ENCODE measurements at places on chromosomes 12 and 14. TPM values are rescaled to one million over a fixed set of nuclear protein-coding genes. Genes with fewer than 3 reads are reported as not detected.
A peak's percentile ranks its signal among the peaks of the same experiment; 100 is the strongest.

Gene MANSC4
- total RNA-seq: not detected

Gene C14orf132
- 8.3 TPM for total RNA-seq

Gene CPSF6
- 167 TPM for total RNA-seq

Gene ORAI1
- total RNA-seq: 25.6 TPM

Gene COCH
- total RNA-seq: 87.6 TPM

Gene TAS2R8
- not detected for total RNA-seq

DNA sequence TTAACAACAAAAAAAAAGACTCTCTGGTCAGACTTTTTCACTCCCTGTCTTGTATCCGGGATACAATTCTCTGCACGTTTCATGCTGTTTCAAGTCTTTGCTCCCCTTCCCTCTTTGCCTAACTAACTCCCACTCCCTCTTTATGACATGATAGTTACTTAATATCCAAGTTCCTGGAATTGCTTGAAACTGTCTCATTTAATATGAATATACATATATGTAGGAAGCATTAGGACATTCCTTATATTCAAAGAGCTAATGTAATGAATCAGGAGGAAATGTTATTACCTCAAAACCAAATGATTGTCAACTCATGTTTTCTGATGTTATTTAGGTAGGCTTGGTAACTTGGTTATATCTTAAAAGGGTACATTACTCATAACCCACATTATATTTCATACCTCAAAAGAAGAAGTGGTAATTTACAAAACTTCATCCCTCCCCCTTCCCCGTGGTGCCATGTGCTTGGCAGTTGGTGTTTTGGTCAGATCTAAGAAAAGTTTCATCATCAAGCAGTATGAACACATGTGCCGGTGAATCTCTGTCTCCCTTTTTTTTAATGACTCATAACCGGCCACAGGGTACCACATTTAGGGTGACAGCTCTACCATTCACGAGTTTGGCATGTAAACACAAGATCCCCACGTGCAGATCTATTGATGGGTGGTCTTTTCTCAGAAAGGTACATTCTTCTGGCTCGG lies 56.5 kb downstream of the HCAR2 start:
- no peak for DNase-seq
- no peak overlapping the region for H3K27ac ChIP-seq
- no peaks in the 10 kb centered on the region for H3K27me3 ChIP-seq
- H3K4me3 ChIP-seq: no peak overlapping the region
- H3K36me3 ChIP-seq: no peaks in the 10 kb centered on the region

DNA sequence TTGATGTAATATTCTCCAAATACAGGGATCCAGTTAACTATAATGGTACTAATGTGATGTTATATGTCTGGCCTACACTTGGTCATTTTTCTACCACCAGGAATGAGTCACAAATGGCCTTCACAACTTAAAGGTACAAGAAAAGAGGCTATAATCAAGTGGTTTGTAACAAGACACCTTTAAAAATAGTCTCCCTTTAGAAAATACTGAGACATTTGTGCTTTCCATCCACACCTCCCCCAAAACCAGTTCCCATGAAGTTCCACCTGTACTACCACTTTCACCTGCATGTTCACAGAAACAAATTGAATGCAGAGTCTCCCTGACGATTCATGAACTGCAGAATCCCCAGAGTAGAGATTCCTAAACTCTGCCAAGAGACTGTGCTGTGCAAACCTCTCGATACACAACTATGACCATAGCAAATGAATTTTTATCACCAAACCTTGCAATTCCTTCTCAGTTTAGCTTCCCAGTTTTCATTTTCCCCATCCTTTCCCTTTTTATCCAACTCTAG lies 6.0 kb downstream of the BTG1 start:
- H3K4me1 ChIP-seq: peaks cover 69% of the 10 kb centered on the region
- DNase-seq: no peak
- peaks cover 33% of the 10 kb centered on the region for H3K36me3 ChIP-seq
- H3K4me3 ChIP-seq: peak overlapping the region; percentile 96
- H3K27ac ChIP-seq: no peak overlapping the region
- no peaks in the 10 kb centered on the region for H3K27me3 ChIP-seq

DNA sequence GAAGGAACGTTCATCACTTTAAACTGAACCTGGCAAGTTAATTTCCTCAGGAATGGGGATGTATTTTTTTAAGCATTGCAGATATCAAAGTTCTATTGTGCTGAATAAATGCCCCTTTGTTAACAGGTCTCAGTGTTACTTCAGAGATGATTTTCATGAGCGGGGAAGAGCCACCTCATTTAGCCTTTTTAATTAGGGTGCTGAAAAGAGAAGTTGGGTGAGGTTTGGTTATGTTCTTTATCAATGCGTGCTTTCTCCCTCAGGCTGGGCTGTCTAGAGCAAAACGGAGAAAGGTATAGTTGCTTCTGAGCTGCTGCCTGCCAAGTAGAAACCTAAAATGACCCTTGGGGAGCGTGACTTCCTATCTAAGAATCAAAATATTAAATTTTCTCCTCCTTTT lies 8.0 kb upstream of the HIP1R start:
- H3K4me3 ChIP-seq: no peak overlapping the region
- no peaks in the 10 kb centered on the region for H3K36me3 ChIP-seq
- DNase-seq: no peak
- H3K27ac ChIP-seq: no peak overlapping the region

- H3K27ac ChIP-seq: no peak overlapping the region
- H3K4me3 ChIP-seq: no peak overlapping the region
- H3K36me3 ChIP-seq: no peaks in the 10 kb centered on the region
- H3K27me3 ChIP-seq: no peaks in the 10 kb centered on the region
- no peaks in the 10 kb centered on the region for H3K4me1 ChIP-seq
- DNase-seq: no peak
These were observed 227.1 kb downstream of the NUBPL start for GRCh38 chr14:31788340-31788739.

DNA sequence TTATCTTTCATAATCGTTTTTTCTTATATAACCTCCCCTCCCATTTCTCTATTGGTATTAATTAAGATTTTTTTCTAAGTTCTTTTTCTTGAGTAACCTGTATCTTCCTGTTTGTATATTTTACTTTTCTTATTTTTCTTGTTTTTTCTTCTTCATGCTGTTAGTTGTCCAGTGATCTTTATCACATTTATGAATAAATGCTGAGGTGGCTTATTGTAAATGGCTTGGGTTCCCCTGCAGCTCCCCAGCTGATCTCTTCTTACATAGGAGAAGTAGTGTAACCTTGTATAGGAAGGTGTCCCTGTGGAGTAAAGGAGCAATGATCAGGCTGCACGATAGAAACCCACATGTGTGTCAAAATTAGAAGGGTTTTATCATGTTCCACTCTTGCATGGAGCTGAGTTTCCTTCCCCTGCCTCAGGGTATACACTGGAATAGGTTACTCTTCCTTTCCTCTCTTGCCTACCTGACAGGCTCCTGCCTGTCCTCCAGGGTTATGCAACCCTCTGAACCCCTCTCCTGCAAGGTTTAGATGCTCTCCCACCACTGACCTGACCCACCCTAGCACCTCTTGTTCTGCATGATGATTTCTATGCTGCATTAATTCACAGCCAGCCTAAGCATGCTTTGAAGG lies 334.8 kb upstream of the RGS6 start:
- H3K4me3 ChIP-seq: no peak overlapping the region
- H3K4me1 ChIP-seq: peaks cover 35% of the 10 kb centered on the region
- no peak overlapping the region for H3K27ac ChIP-seq
- no peak for DNase-seq
- H3K27me3 ChIP-seq: no peaks in the 10 kb centered on the region

GRCh38 chr12:52371716-52372115 lies 4.4 kb upstream of the KRT85 start:
- no peaks in the 10 kb centered on the region for H3K36me3 ChIP-seq
- H3K4me1 ChIP-seq: no peaks in the 10 kb centered on the region
- H3K27ac ChIP-seq: no peak overlapping the region
- no peak overlapping the region for H3K4me3 ChIP-seq
- no peak for DNase-seq

DNA sequence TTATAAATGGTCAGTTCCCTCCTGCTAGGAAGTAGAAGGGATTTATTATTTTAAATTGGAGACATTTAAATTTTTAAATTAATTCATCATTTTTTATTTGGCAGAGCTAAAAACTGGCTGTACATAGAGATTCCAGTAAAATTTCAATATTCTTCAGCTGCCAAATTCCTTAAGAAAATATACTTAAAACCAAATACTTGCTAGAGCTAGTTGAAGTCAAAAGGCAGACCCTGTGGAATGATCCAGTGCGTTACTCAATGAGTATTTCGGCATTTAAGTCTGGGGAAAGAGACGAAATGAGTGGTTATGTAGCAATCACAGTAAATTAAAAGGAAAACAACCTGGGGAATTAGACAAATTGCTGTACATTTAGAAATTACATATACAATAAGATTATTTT lies 1104.7 kb downstream of the SLC6A15 start:
- no peaks in the 10 kb centered on the region for H3K27me3 ChIP-seq
- H3K4me3 ChIP-seq: no peak overlapping the region
- no peaks in the 10 kb centered on the region for H3K4me1 ChIP-seq
- DNase-seq: no peak
- no peaks in the 10 kb centered on the region for H3K36me3 ChIP-seq

- H3K4me3 ChIP-seq: no peak overlapping the region
- no peaks in the 10 kb centered on the region for H3K4me1 ChIP-seq
- H3K27me3 ChIP-seq: no peaks in the 10 kb centered on the region
- no peak for DNase-seq
- no peak overlapping the region for H3K27ac ChIP-seq
- no peaks in the 10 kb centered on the region for H3K36me3 ChIP-seq
These were observed 89.3 kb upstream of the SLC38A4 start for GRCh38 chr12:46915082-46915481.

DNA sequence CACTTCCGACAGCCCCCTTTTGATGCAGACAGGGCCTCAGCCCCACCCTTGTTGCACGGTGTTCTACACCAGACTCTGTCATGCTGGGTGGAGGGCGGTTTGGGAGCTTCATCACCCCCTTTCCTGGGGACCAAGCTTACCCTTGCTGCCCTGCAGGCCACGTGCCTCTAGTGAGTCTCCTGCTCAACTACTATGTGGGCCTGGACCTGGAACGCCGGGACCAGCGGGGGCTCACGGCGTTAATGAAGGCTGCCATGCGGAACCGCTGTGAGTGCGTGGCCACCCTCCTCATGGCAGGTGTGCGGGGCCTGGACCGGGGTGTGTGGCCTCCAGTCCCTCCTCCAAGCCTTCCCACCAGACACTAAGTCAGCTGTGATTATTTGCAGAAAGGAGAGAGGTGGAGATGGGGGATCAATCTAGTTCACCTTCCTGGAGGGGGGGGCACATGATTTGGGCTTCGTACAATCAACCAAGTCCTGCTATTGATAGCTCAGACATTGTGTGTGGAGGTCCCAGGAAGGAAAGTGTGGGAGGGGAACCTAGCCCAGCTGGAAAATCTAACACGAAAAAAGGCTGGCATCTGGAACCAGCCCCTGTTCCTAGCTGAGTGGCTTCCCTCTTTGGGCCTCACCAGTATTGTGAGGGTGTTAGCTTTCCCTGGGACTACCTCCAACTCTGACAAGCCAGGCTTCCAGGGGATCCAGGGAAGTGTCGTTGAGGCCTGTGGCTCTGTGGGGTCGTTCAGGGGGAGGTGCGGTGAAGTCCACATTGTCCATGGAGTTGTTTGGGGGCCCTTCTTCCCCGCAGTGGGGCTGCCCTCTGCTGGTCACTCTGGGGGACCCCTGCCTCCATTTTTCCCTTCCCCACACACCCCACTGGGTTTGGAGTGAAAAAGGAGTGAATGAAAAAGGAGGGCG lies 1.6 kb downstream of the ANKRD33 start:
- no peak for DNase-seq
- no peaks in the 10 kb centered on the region for H3K27me3 ChIP-seq
- H3K27ac ChIP-seq: no peak overlapping the region
- no peak overlapping the region for H3K4me3 ChIP-seq
- no peaks in the 10 kb centered on the region for H3K4me1 ChIP-seq

GRCh38 chr12:5003025-5003666 lies 40.5 kb upstream of the KCNA5 start:
- H3K4me3 ChIP-seq: no peak overlapping the region
- peaks cover 17% of the 10 kb centered on the region for H3K27me3 ChIP-seq
- no peaks in the 10 kb centered on the region for H3K4me1 ChIP-seq
- H3K36me3 ChIP-seq: no peaks in the 10 kb centered on the region
- H3K27ac ChIP-seq: no peak overlapping the region

DNA sequence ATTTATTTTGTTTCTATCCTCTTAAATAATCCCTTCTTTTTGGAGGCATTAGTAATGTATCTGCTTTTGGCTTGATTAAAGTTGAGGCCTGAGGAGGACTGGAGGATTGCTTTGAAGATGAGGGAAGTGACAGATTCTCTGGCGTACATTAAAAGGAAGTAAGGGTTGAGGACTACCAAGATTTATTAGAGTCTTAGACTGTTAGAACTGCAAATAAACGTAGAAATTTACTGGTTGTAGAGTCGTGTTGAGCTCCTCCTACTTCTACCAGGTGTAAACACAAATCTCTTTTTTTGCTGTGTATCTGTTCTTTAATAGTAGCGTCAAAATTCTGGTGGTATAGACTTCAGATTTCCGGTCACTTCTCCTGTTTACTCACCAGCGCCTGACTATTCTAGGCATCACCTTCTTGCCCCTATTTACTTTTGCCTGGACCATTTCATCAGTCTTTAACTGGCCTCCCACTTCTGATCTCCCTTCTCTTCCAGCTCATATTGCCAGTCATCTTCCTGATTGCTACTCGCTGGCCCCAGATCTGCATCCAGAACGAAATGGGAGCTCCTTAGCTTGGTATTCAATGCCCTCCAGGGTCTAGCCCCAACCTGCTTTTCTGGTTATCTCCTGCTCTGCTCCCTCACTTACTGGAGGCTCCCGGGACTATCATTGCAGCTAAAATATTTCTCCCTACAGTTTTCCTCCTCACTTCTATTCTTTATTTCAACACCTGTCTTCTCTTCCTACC lies 8.4 kb upstream of the EID3 start:
- H3K4me1 ChIP-seq: peaks cover 25% of the 10 kb centered on the region
- no peak for DNase-seq
- H3K27ac ChIP-seq: no peak overlapping the region
- no peaks in the 10 kb centered on the region for H3K27me3 ChIP-seq
- H3K4me3 ChIP-seq: no peak overlapping the region
- peaks cover 69% of the 10 kb centered on the region for H3K36me3 ChIP-seq
